Mesendoderm (in vitro differentiated cells): ENCODE measurements at places on chromosomes 12 and 14.

- no peaks in the 10 kb centered on the region for H3K4me1 ChIP-seq
- no peaks in the 10 kb centered on the region for H3K36me3 ChIP-seq
- no peaks in the 10 kb centered on the region for H3K27me3 ChIP-seq
- H3K27ac ChIP-seq, result no peak overlapping the region
- no peak for DNase-seq
Measured at GRCh38 chr12:2719392-2719791, 75.4 kb upstream of the FKBP4 start.

DNA sequence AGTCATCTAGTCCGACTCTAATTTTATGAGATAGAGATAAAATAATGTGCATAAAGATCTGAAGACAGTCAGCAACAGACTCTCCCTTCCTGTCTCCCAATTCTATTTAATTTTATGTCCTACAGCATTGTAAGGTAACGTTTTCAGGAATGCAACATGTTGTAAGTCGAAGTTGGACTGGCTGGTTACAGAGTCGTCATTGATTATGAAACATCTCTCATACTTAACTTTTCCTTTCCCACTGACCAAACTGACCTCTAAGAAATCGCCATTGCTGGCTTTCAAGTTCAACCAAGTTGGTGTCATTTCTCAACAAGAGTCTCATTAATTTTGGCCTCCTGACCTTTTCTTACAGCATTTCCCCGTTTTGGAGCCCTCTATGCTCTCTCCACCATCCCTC lies 4.9 kb upstream of the RIC8B start:
- H3K27ac ChIP-seq, result no peak overlapping the region
- H3K27me3 ChIP-seq, result no peaks in the 10 kb centered on the region
- H3K4me1 ChIP-seq, result peaks cover 8% of the 10 kb centered on the region
- H3K4me3 ChIP-seq, result no peak overlapping the region
- no peaks in the 10 kb centered on the region for H3K36me3 ChIP-seq

- H3K36me3 ChIP-seq, result no peaks in the 10 kb centered on the region
- H3K4me3 ChIP-seq, result no peak overlapping the region
- H3K27me3 ChIP-seq, result no peaks in the 10 kb centered on the region
- H3K4me1 ChIP-seq, result no peaks in the 10 kb centered on the region
Measured at GRCh38 chr14:50347521-50347920, 35.4 kb downstream of the DMAC2L start.

DNA sequence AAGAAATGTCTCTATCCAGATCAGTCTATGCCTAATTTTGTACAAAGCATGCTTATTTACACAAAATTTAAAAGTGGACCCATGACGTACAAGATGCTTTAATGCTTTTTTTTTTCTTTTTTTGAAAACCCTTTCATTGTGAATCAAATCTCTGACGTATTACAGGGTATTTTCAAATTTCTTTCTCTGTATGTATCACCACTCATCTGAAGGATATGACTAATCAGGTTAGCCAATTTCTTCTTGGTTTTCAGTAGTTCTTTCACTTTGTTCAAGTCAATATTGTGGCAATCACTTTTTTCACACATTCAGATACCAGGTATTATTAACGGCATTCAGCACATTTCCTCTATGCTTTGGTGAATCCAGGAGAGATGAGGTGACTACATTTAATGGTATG lies 685.3 kb downstream of the TRHDE start:
- H3K36me3 ChIP-seq, result no peaks in the 10 kb centered on the region
- no peak overlapping the region for H3K4me3 ChIP-seq
- no peak for DNase-seq
- H3K4me1 ChIP-seq, result no peaks in the 10 kb centered on the region

DNA sequence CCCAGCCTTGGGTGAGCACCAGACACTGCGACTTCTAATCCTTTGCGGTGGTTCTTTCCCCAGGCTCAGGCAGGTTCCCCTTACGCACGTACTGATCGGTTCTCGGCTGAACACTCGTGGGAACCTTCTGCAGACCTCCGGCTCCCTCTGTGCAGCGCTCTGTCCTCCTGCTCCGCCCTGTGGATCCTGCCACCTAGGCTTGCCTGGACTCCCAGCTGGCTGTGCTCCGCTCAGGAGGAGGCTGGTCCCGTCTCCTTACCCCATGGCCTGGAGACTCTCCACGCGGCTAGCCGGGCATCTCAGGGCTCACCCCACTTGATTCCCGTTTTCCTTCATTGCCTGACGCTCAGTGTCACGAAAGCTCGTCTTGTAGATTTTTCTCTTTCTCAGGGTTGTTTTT lies 34.7 kb downstream of the TNFAIP2 start:
- no peaks in the 10 kb centered on the region for H3K4me1 ChIP-seq
- no peaks in the 10 kb centered on the region for H3K27me3 ChIP-seq
- H3K4me3 ChIP-seq, result no peak overlapping the region
- DNase-seq, result no peak
- no peaks in the 10 kb centered on the region for H3K36me3 ChIP-seq

GRCh38 chr14:93619176-93619793 lies 169.0 kb downstream of the PRIMA1 start:
- no peaks in the 10 kb centered on the region for H3K27me3 ChIP-seq
- H3K4me1 ChIP-seq, result no peaks in the 10 kb centered on the region
- H3K36me3 ChIP-seq, result no peaks in the 10 kb centered on the region
- H3K27ac ChIP-seq, result no peak overlapping the region
- peak; percentile 69 for DNase-seq

DNA sequence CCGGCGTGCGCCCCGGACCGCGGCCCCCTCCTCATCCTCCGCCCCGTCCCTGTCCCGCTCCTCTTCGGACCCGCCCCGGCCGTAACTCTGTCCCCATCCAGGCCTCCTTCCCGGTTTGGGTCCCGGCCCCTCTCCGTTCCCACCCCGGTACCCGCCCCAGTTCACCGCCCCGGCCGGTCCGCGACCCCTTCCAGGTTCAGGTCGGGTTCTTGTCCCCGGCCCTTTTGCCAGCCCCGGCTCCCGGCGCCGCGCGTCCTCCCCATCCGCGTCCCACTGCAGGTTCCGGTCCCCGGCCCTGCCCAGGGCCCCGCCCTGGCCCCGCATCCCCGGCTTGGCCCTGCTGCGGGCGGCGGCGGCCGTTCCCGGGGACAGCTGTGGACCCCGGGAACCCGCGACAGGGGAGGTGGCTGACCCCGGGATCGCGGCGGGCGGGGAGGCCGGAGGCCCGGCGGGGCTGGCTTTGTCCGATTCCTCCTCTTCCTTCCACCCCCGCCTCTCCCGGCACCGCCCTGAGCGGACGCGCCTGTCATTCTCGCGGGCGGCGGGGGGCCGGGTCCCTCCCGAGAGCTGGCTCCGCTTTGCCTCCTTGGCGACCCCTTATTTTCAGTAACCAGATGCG lies 601 bp downstream of the KLC1 start:
- H3K36me3 ChIP-seq, result no peaks in the 10 kb centered on the region
- H3K27ac ChIP-seq, result peak overlapping the region; percentile 65
- peak overlapping the region; percentile 63 for H3K4me3 ChIP-seq
- peak; percentile 56 for DNase-seq
- H3K27me3 ChIP-seq, result no peaks in the 10 kb centered on the region

DNA sequence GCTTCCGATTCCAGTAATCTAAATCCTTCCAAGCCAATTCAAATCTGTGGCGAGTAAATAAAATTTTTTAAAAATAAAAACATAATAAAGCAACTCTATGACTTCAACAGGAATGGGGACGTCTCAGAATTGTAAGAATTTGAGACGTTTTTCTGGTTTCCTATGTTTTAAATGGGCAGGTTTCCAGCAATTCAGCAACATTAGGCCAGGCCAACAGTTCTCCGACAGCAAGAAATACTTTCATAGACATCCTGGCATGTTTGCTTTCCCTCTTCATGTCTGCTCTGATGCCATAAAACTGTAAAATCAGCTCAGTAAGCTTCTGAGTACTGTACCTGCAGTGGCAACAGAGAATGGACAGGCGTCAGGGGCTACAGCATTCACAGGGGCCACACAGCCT lies 35.8 kb upstream of the DICER1 start:
- H3K36me3 ChIP-seq, result no peaks in the 10 kb centered on the region
- H3K4me1 ChIP-seq, result no peaks in the 10 kb centered on the region
- DNase-seq, result no peak
- no peak overlapping the region for H3K27ac ChIP-seq
- H3K4me3 ChIP-seq, result no peak overlapping the region

- H3K27me3 ChIP-seq, result no peaks in the 10 kb centered on the region
- H3K4me3 ChIP-seq, result no peak overlapping the region
- H3K27ac ChIP-seq, result no peak overlapping the region
- H3K36me3 ChIP-seq, result no peaks in the 10 kb centered on the region
Measured at GRCh38 chr12:94265539-94265938, 117.2 kb downstream of the PLXNC1 start.

DNA sequence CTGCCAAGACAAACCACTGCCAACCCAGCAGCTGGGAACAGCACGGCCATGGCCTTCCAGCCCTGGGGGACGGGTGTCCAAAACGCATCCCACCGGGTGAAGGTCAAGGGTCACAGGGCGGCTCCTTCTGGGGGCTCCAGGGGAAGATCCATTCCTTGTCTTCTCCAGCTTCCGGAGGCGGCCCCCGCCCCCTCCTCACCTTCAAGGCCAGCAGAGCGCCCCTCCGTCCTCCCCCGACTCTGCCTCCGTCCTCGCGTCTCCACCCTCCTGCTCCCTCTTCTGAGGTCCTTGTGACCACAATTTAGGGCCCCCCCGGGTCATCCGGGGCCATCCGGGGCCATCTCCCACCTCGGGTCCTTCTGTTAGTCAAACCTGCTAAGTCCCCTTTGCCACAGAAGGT lies 3.9 kb upstream of the NUDT14 start:
- H3K27ac ChIP-seq, result no peak overlapping the region
- DNase-seq, result no peak
- no peaks in the 10 kb centered on the region for H3K36me3 ChIP-seq
- H3K27me3 ChIP-seq, result no peaks in the 10 kb centered on the region
- H3K4me3 ChIP-seq, result no peak overlapping the region

DNA sequence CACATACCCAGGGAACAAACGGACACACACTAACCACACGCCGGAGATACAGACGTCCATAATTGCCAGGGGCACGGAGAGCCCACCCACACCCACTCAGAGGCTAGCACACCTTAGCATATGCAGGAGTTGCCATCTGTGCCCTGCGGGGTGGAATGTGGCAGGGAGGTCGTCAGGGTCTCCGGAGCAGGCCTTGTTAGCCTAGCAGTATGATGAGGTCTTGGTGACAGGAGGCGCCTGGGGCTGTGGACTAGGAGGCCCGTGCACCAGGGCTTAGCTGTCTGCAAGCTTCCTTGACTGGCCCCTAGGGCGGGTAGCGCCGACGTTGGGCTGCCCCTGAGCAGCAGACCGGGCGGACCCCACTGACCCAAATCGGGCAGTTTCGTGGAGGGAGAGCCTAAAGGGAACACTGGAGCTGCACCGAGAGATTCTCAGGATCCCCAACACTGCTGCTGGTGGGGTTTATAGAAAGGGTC lies 10.0 kb downstream of the STAC3 start:
- no peaks in the 10 kb centered on the region for H3K36me3 ChIP-seq
- peaks cover 5% of the 10 kb centered on the region for H3K4me1 ChIP-seq
- no peak overlapping the region for H3K4me3 ChIP-seq
- peaks cover 40% of the 10 kb centered on the region for H3K27me3 ChIP-seq

DNA sequence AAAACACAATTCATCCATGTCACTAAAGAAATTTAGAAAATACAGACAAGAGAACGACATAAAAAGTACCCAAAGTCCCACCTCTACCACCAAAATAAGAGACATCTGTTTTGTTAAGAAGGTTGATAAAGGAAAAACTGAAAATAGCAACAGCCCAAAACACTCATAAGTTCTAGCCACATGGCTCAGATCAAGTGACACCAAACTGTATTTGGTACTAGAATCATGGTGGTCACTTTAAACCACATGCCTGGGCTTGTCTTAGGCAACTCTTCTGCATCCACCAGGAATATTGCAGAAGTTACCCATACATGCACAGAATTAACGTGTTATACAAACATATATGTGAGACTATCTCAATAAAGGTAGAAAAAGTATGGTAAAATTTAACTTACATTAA lies 78.2 kb upstream of the GTF2A1 start:
- no peaks in the 10 kb centered on the region for H3K27me3 ChIP-seq
- DNase-seq, result no peak
- H3K36me3 ChIP-seq, result no peaks in the 10 kb centered on the region
- H3K27ac ChIP-seq, result no peak overlapping the region

DNA sequence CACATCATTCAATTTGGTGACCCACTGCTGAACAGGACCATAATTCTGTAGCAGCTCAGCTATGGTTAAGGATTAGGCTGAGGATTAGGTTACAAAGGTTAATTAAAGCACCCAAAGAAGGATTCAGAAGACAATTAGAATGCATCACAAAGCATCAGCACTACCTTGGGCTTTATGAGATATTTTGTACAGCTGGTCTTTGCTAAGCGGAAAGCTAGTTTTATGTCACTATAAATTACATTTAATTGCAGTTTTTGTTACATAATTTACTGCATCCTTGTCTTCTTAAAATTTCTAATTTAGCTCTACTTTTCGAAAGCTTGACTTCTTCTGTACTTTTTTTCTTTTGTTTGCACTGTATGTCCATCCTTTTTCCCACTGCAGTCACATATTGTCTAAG lies 711.5 kb downstream of the RPS29 start:
- no peak overlapping the region for H3K4me3 ChIP-seq
- H3K27me3 ChIP-seq, result no peaks in the 10 kb centered on the region
- no peaks in the 10 kb centered on the region for H3K4me1 ChIP-seq
- no peak for DNase-seq
- H3K27ac ChIP-seq, result no peak overlapping the region

DNA sequence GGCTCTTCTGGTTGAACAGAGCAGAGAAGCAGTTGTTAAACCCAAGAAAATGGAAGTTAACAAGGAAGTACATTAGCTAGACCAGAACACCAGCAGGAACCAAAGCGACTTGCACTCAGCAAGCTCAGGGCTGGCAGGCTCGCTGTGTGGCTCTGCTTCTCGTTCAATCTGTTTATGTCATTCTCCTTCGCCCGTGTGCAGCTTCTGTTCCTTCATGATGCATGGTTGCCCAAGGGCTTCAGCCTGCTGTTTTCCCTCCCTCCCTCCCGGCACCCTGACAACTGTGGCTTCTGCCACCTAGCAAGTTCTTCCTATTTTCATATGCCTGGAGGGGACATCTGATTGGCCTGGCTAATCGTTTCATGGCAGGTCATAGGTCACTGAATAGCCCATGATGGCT lies 25.3 kb downstream of the PIGH start:
- no peaks in the 10 kb centered on the region for H3K27me3 ChIP-seq
- no peak overlapping the region for H3K27ac ChIP-seq
- DNase-seq, result no peak
- peaks cover 3% of the 10 kb centered on the region for H3K36me3 ChIP-seq
- no peak overlapping the region for H3K4me3 ChIP-seq

GRCh38 chr12:94671917-94672316 lies 21.6 kb upstream of the TMCC3 start:
- H3K27me3 ChIP-seq, result no peaks in the 10 kb centered on the region
- no peaks in the 10 kb centered on the region for H3K36me3 ChIP-seq
- H3K4me1 ChIP-seq, result no peaks in the 10 kb centered on the region
- DNase-seq, result no peak
- no peak overlapping the region for H3K27ac ChIP-seq

GRCh38 chr14:92591346-92591745 lies 77.8 kb downstream of the RIN3 start:
- H3K27ac ChIP-seq, result no peak overlapping the region
- H3K4me3 ChIP-seq, result no peak overlapping the region
- DNase-seq, result no peak
- no peaks in the 10 kb centered on the region for H3K4me1 ChIP-seq
